T follicular helper cell (primary cell): ENCODE measurements at places on chromosomes 5 and 9.

DNA sequence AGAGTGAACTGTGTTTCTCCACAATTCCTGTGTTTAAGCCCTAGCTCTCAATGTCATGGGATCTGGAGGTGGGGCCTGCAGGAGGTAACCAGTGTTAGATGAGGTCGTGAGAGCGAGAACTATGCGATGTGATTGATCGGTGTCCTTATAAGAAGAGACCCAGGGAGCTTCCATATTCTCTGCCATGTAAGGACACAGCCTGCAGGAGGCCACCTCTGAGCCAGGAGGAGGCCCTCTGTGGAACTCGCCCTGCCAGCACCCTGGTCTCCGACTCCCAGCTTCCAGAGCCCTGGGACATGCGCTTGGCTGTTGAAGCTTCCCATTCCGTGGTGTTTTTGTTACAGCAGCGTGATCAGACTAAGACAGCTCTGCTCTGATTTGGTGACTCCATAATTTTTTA is 255.4 kb downstream of the IRX2 start:
- DNase-seq: no peak

GRCh38 chr9:127411122-127411521 is 13.1 kb upstream of the ZNF79 start:
- no peak for DNase-seq

- DNase-seq: no peak
Observed at GRCh38 chr5:132480546-132480892, 10.1 kb downstream of the IRF1 start.

GRCh38 chr9:72390907-72391306 is 25.9 kb upstream of the ZFAND5 start:
- no peak for DNase-seq

- peak; percentile 18 for DNase-seq
Observed at GRCh38 chr9:100216178-100216787, 117.2 kb downstream of the INVS start.

DNA sequence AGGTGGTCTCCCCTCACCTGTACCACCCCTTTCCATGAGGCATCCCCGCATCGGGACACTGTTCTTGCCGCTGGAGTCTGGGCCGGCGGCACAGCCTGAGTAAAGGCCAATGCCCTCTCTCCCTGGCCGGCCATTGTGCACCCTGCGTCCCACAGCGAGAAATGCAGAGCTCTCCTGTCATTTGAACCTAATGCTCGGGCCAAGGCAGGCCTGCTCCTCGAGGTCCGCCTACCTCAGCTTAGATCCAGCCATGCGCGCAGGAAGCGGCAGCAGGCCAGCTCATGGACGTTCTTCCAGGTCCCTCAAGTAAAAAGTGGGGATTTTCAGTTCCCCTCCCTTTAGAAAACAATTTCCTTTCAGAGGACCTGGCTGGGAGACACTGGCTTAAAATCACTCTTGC is 135.0 kb downstream of the HSD17B3 start:
- DNase-seq: no peak

DNA sequence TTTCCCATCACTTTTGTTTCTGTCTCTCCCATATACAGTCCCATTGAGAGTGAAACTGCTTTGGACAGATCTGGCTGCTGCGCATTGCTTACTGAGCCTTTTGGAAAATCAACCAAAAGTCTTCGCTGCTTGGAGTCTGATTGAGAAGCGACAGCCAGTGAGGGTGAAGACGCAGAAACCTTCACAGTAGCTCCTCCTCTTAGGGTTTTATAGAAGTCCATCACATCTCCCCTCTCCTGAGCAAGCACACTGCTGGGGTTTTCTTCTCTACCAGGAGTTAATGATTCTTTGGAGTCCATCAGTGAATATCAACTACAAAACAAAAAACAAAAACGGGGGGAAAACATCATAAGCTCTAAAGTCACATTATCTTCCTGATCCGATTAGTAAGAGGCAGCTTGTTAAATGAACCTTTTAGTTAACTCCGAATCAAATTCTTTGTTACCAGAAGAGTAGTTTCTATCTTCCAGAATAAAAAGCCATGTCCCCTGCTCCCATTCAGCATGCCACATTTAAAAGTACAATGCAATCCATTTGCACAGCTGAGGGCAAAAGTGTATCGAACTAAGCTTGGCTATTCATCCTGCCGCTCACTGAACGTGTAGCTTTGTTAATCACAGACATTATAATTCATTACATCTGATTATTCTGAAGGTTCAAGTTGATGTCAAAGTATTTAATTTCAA is 2.8 kb downstream of the NR3C1 start:
- no peak for DNase-seq

DNA sequence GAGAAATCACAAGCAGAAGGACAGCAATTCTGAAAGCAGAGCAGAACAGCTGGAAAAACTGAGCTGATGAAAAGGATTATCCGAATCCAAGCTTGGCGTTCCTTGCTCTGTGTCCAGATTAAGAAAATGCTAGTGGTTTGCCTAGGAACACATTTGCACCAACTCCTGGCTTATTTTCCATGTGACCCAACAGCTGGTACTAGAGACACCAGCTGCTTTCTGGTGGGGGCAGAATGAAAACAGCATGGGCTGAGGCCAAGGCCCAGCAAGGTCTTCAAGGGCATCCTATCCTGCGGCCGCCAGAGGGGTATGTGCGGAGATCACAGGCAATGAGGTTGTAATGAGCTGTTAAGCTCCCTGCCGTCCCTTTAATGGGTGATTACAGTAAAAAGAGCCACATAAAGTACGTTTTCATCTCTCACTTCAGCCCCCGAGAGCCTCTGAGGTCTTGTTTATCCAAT is 131.5 kb downstream of the DOCK8 start:
- DNase-seq: no peak

- no peak for DNase-seq
Observed at GRCh38 chr5:132277971-132278853, 16.0 kb upstream of the SLC22A4 start.

GRCh38 chr5:83475391-83475863 is 3.9 kb downstream of the VCAN start:
- no peak for DNase-seq

DNA sequence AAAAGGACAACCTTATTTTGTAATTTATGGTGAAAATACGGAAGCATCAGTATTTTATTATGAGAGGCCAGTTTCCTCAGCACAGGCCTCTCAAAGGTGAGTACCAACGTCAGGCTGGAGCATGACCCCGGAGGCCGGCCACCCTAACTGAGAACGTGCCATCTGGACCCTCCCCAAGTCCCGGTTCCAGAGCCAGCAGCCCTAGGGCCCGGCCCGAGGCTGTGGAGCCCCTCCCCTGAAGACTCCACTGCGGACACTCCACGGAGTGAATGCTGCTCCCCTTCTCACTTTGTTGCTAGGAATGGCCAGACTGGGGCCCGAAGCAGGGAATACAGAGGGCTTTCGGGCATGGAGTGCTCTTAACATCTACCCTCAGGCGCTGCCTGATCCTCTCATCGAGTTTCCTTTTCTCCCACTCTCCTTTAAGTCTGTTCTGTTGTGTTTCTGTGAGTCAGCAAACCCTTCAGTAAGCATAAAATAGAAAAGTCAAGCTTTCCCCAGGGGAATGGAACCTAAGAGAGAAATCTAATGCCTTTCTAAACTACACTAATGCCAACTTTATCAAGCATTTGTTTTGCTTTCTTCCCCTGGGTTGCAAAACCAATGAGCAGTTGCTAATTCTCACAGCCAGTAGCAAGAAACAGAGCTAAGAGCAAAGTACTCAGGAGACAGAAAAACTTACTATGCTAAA is 4.5 kb downstream of the BRD9 start:
- no peak for DNase-seq

GRCh38 chr5:164972973-164973372 is 1467.6 kb downstream of the MAT2B start:
- no peak for DNase-seq

DNA sequence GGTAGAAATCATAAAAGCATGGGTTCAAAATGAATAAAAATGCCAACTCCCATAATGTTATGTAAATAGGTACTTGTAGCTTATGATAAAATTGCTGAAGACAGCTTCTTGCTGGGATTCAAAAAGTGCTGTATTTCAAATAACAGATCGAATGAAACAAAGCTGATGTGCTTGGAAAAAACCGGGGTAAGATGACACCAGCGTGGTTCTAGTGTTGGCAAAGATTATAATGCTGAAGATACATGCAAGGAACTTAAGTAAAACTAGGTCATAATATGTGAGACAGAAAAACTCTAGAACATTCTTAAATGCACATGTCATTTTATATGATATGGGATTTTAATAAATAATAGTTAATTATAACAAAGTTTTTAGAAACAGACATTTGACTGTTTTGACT is 44.4 kb upstream of the APC start:
- no peak for DNase-seq

GRCh38 chr9:83068414-83068813 is 5.5 kb upstream of the RASEF start:
- DNase-seq: no peak

- peak; percentile 24 for DNase-seq
Observed at GRCh38 chr5:6729386-6730310, 16.4 kb downstream of the TENT4A start.

GRCh38 chr5:32193591-32193990 is 19.5 kb upstream of the GOLPH3 start:
- DNase-seq: no peak

DNA sequence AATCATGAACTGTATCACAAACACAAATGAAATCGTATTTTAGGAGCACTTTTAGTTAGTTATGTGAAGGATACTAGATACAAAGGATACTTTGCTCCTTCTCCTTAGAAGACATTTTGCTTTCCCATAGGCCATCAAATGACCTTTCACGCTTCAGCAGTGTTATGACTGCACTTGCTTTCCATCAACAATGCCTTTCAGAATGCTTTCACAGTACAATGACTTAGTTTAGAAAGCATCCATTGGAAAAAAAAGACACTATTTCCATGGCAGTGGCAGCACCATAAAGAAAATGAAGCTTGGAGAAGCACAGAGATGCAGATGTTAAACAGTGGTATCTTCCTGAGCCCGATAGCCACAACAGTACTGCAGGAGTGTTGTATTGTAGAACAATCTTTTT is 203.9 kb downstream of the PCSK1 start:
- no peak for DNase-seq

- DNase-seq: no peak
Observed at GRCh38 chr9:38017149-38017884, 51.7 kb downstream of the SHB start.

DNA sequence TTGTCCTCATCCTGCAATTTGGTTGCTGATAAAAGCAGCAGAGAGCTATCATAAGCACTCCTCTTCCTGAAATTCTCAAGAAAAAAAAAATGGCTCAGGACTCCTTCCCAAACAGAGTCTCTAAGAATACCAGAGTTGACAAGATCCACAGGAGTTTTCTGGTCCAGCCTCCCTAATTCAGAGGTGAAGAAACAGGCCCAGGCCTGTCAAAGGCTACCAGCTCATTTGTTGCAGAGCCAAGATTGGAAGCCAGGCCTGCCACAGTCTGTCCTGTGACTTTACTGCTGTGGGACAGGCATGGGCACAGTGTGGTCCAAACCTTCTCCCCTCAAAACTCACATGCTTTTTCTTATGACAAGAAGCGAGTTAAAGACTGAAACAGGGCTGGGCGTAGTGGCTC is 41.5 kb downstream of the NIPSNAP3B start:
- no peak for DNase-seq

- DNase-seq: no peak
Observed at GRCh38 chr5:81849770-81850367, 99.0 kb upstream of the SSBP2 start.

- DNase-seq: no peak
Observed at GRCh38 chr9:2489838-2490314, 131.7 kb upstream of the VLDLR start.

- DNase-seq: no peak
Observed at GRCh38 chr5:137836997-137837396, 30.7 kb upstream of the MYOT start.

DNA sequence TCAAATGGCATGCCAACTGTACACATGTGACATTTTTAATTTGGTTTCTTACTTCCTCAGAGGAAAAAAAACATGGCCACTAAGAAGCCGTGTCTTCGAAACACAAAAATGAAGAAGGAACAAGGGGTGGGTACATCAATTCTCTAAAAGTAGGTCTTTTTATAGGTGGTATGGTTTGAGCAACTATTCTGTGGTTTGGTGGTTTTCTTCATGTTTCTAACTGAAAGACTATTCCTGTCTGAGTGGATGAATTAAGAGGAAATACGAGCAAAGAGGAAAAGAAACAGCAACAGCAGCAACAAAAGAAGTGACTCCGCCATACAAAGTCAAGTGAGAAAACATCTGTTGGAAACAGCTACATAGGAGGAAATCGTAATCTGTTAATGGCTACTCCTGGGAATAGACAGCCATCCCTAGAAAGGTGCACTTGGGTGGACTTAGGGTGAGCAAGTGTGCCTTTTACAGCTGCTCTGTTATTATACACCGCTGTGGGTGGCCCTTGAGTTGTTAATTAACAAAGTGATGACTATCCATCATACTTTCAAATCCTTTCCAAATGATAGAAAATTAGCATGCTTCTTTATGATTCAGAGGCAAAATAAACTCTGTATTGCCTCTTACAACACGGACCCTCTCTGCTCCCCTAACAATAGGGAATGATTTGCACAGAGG is 575.8 kb downstream of the TLE1 start:
- no peak for DNase-seq

DNA sequence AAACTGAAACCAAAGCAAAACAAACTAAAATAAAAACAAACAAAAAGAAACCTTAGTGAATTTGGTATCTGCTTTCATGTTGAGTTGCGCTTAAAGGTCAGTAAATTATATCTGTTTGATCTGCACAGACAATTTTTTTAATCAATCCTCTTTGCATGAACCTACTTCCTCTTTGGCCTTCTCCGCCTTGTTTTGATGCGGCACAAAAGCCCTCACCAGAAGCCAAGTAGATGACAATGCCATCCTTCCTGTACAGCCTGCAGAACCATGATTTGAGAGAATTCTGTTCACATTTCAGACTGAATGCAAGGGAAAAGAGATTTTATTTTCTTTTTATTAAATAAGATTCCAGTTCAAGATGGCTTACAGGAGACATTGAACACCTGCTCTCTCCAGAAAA is 473.6 kb upstream of the FTMT start:
- no peak for DNase-seq

DNA sequence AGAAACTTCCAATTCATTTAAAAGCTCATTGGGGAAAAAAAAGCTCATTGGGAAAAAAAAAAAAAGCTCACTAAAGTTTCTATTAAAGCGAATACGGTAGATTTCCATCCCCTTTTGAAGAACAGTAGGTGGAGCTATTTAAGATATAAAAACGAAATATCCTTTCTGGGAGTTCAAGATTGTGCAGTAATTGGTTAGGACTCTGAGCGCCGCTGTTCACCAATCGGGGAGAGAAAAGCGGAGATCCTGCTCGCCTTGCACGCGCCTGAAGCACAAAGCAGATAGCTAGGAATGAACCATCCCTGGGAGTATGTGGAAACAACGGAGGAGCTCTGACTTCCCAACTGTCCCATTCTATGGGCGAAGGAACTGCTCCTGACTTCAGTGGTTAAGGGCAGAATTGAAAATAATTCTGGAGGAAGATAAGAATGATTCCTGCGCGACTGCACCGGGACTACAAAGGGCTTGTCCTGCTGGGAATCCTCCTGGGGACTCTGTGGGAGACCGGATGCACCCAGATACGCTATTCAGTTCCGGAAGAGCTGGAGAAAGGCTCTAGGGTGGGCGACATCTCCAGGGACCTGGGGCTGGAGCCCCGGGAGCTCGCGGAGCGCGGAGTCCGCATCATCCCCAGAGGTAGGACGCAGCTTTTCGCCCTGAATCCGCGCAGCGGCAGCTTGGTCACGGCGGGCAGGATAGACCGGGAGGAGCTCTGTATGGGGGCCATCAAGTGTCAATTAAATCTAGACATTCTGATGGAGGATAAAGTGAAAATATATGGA is at the start of gene PCDHGA12:
PCDHGA12 (plus strand) TSS at position 176 of the 782 bp plus-strand sequence; CDS start at position 429, 253 bp downstream.
- no peak for DNase-seq

GRCh38 chr5:132325691-132326090 is 31.5 kb downstream of the SLC22A4 start:
- DNase-seq: no peak
